Osteoblast (primary cell): ENCODE measurements at places on chromosomes 1 and 21. TPM values are rescaled to one million over a fixed set of nuclear protein-coding genes. Genes with fewer than 3 reads are reported as not detected.

SPRR2G gene
- not detected in 2 replicates for total RNA-seq

OR2T1 gene
- not detected in 2 replicates for total RNA-seq

POTED gene
- not detected in 2 replicates for total RNA-seq

TMEM82 gene
- total RNA-seq, result not detected in 2 replicates

DNA sequence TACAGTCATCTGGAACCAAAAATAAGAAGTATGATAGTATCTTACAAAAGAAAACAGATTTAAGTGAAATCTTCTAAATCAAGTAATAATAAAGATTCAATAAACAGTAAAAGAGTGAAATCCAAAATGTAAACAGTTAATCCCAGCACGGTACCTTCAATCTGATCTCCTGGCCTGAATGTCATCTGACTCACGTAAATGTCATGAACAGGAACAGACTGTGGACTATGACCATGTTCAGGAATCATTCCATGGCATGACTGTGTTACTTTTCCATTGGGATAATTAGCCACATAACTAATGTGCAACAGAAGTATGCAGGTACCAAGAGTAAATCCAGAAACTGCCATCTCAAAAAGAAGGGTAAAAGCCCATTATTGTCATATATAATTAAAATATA lies 18.0 kb downstream of the FRRS1 start:
- H3K27me3 ChIP-seq, result no peaks in the 10 kb centered on the region
- no peaks in the 10 kb centered on the region for H3K36me3 ChIP-seq
- DNase-seq, result no peak

- DNase-seq, result no peak
- H3K4me3 ChIP-seq, result no peak overlapping the region
- no peaks in the 10 kb centered on the region for H3K27me3 ChIP-seq
Observed at GRCh38 chr1:201617157-201617556, 78.2 kb downstream of the NAV1 start.

TINAGL1 gene
- total RNA-seq, result 31.5 and 50.3 TPM in 2 replicates

RAB29 gene
- total RNA-seq, result 37.6 and 43.3 TPM in 2 replicates

DNA sequence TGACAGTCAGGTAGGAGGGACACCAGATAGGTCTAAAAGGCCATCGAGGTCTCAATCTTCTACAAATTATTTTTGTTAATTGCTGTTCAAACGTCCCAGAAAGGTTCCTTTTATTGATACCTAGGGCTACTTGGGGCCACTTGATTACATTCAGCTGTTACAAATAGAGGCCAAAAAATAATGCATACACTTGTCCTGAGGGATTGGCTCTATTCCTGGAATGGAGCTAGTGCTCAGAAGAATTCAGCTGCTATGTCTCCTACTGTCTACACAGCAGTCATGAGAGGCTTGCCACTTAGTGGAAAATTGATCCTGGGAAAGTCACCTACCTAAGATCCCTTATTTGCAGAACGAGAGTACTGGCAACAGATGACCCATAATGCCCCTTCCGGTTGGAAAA lies 498.3 kb downstream of the ADGRL2 start:
- H3K4me3 ChIP-seq, result no peak overlapping the region
- H3K27ac ChIP-seq, result no peak overlapping the region
- no peaks in the 10 kb centered on the region for H3K4me1 ChIP-seq

TDRD5 gene
- not detected in 2 replicates for total RNA-seq

DNA sequence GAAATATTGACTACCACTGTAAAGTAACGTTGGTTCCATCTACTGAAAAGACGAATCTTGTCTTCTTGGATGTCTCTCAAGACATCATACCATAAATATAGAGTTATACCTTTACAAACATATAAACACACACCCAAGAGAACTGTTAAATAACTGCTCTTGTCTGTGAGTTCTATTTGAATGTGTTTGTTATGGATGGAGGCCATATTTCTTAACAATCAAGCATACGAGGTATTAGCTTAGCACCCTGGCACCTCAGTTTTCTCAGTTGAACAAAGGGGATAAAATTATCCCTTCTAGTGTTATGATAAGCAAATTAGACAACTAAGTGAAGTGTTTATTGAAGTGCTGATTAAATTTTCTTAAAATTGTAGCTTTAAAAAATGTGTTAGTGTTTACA lies 336.6 kb upstream of the ZRANB2 start:
- no peaks in the 10 kb centered on the region for H3K36me3 ChIP-seq
- no peaks in the 10 kb centered on the region for H3K27me3 ChIP-seq
- H3K27ac ChIP-seq, result no peak overlapping the region
- no peak overlapping the region for H3K4me3 ChIP-seq

GRCh38 chr1:43648221-43648847 lies 1.6 kb upstream of the KDM4A start:
- no peaks in the 10 kb centered on the region for H3K36me3 ChIP-seq
- peaks cover 8% of the 10 kb centered on the region for H3K27me3 ChIP-seq
- H3K4me1 ChIP-seq, result peaks cover 10% of the 10 kb centered on the region

ZNF670 gene
- total RNA-seq, result 2.9 and 3.8 TPM in 2 replicates

LEPROT gene
- 87.9 and 111 TPM in 2 replicates for total RNA-seq

GRCh38 chr1:61873581-61873980 lies 131.3 kb downstream of the PATJ start:
- no peaks in the 10 kb centered on the region for H3K27me3 ChIP-seq
- H3K36me3 ChIP-seq, result no peaks in the 10 kb centered on the region
- H3K4me3 ChIP-seq, result no peak overlapping the region
- no peak for DNase-seq

OPRD1 gene
- not detected in 2 replicates for total RNA-seq

- H3K27ac ChIP-seq, result no peak overlapping the region
- H3K36me3 ChIP-seq, result no peaks in the 10 kb centered on the region
- H3K4me3 ChIP-seq, result no peak overlapping the region
- no peaks in the 10 kb centered on the region for H3K4me1 ChIP-seq
- DNase-seq, result no peak
Observed at GRCh38 chr1:166017395-166017794, 149.4 kb downstream of the FAM78B start.

- no peaks in the 10 kb centered on the region for H3K4me1 ChIP-seq
- no peak overlapping the region for H3K27ac ChIP-seq
- peak; percentile 77 for DNase-seq
- peaks cover 43% of the 10 kb centered on the region for H3K27me3 ChIP-seq
- H3K36me3 ChIP-seq, result no peaks in the 10 kb centered on the region
Observed at GRCh38 chr1:51344602-51345299, 14.4 kb upstream of the TTC39A start.

- peaks cover 3% of the 10 kb centered on the region for H3K36me3 ChIP-seq
- H3K27me3 ChIP-seq, result no peaks in the 10 kb centered on the region
- no peak overlapping the region for H3K4me3 ChIP-seq
Observed at GRCh38 chr1:178544531-178544930, 31.6 kb downstream of the TEX35 start.

DNA sequence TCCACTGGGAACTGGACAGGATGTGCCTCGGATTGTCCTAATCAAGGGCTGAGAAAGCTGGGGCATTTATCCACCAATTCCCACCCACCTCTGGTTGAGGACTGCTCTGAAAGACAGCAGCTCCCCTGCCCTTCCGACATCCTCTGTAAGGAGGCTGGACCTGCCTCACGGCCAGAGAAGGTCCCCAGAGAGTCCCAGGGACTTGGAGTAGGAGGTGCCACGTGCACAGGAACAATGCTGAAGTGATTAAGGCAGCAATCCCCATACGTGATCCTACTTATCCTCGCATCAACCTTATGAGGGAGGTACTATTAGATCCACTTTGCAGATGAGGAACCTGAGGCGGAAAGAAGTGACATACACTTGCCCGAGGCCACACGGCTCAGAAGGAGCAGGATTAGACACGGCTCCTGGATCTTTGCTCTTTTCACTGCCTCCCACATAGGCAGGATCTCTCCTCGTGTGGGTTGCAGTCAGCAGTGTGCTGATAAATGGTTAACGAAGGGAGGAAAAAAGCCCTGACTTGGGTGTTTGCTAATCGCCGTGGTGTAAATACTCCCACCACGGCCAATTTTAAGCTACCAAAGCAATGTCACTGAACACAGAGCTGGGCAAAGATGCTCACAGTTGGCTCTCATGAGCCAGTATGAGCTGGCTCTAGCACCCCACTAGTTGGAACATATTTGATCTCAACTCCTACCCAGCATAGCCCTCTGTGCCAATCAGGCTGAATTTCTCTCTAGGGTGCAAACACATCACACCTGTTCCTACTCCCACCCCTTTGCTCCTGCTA lies 18.6 kb upstream of the LDLRAP1 start:
- no peak overlapping the region for H3K4me3 ChIP-seq
- peak; percentile 55 for DNase-seq
- no peaks in the 10 kb centered on the region for H3K4me1 ChIP-seq
- no peaks in the 10 kb centered on the region for H3K36me3 ChIP-seq
- no peak overlapping the region for H3K27ac ChIP-seq

- no peaks in the 10 kb centered on the region for H3K4me1 ChIP-seq
- no peak for DNase-seq
- no peak overlapping the region for H3K27ac ChIP-seq
Observed at GRCh38 chr1:89779151-89779940, 41.5 kb upstream of the LRRC8D start.

RNPC3 gene
- total RNA-seq, result 18.5 and 23.3 TPM in 2 replicates

EXO1 gene
- total RNA-seq, result 1.8 and 6.2 TPM in 2 replicates

- H3K4me1 ChIP-seq, result no peaks in the 10 kb centered on the region
- no peak overlapping the region for H3K27ac ChIP-seq
- peaks cover 34% of the 10 kb centered on the region for H3K27me3 ChIP-seq
Observed at GRCh38 chr1:22351768-22352080, 99.9 kb upstream of the ZBTB40 start.

DNA sequence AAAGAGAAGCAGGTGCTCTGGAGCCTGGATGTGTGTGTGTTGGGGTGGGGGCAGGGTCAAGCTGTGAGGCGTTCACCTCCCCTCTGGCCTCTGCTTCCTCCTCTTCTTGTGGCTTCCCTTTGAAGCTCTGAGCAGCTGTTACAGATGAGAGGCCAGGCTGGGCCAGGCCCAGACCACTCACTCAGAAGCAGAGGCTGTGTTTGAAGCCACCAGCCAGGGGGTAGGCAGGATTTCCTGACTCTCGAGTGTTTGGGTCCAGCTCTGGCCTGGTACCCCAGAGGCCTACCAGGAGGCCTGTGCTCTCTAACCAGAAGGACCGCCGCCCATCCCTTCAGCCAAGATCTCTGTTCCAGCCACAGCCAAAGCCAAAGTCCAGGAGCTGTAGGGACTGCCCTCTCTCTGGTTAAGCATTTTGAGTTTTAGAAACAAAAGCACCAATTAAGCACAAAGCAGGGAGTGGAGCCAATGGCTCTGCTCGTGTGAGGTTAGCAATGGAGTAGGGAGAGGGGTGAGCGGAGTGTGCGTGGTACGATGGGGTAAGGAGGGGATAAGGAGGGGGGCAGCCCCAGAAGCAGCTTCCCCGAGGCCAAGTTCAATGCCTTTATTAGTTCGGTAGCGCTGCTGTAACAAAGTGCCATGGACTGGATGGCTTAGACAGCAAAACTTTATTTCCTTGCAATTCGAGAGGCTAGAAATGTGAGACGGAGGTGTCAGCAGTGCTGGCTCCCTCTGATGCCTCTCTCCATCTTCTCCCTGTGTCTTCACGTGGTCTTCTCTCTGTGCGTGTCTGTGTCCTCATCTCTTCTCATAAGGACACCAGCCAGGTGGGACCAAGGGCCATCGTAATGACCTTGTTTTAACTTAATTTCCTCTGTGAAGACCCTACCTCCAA lies 20.5 kb downstream of the RCSD1 start:
- DNase-seq, result no peak
- H3K27ac ChIP-seq, result no peak overlapping the region
- peaks cover 8% of the 10 kb centered on the region for H3K4me1 ChIP-seq
- H3K36me3 ChIP-seq, result no peaks in the 10 kb centered on the region

DNA sequence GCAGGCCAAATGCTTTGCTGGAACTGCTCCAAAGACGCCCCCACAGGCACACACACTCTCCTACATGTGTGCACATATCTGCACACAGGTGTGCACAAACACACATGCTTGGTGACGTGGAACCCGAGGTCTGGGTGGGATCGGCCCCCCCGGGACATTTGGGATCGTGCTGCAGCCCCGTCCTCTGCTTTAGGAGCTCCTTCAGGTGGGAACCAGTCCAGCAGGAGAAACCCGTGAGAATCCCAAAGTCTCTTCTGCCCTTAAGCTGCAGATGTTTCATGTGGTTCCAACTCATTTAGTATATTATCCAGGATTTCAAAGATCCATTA lies 38.6 kb downstream of the UBE2G2 start:
- peak; percentile 69 for DNase-seq
- H3K4me1 ChIP-seq, result peaks cover 8% of the 10 kb centered on the region
- H3K27me3 ChIP-seq, result no peaks in the 10 kb centered on the region
- H3K27ac ChIP-seq, result no peak overlapping the region
- no peaks in the 10 kb centered on the region for H3K36me3 ChIP-seq

- DNase-seq, result peak; percentile 94
- H3K4me3 ChIP-seq, result peak overlapping the region; percentile 3
- H3K36me3 ChIP-seq, result peaks cover 2% of the 10 kb centered on the region
- H3K4me1 ChIP-seq, result peaks cover 39% of the 10 kb centered on the region
- no peaks in the 10 kb centered on the region for H3K27me3 ChIP-seq
Observed at GRCh38 chr1:14968251-14968851, 185.2 kb upstream of the TMEM51 start.

- H3K36me3 ChIP-seq, result no peaks in the 10 kb centered on the region
- no peaks in the 10 kb centered on the region for H3K4me1 ChIP-seq
- H3K4me3 ChIP-seq, result no peak overlapping the region
- H3K27ac ChIP-seq, result no peak overlapping the region
- no peak for DNase-seq
- H3K27me3 ChIP-seq, result no peaks in the 10 kb centered on the region
Observed at GRCh38 chr1:241679404-241679803, 27.3 kb downstream of the WDR64 start.

- no peak overlapping the region for H3K4me3 ChIP-seq
- no peaks in the 10 kb centered on the region for H3K36me3 ChIP-seq
- peak; percentile 69 for DNase-seq
- H3K27me3 ChIP-seq, result no peaks in the 10 kb centered on the region
- H3K27ac ChIP-seq, result peak overlapping the region; percentile 10
- peaks cover 16% of the 10 kb centered on the region for H3K4me1 ChIP-seq
Observed at GRCh38 chr1:31102501-31102950, 37.0 kb upstream of the PUM1 start.

DNA sequence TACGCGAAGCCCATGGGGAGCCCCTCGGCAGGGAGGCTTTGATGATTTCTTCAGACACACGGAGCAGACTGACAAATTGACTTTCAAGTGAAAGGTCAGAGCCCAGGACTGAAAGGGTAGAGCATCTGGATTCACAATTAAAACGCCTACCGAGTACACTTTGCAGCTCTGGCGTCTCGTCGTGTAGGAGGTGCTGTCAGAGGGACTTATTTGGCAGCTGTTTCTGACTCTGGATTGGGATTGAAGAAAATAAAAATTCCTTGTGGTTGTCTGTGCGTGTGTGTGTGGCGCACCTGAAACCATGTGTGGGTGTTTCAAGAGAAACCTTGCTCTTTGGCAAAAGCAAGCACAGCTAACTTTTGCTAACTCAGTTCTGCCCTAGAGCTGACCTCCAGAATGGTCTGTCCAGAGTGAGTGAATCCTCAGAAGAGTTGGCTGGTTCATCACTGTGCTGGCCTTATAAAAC lies 348.7 kb downstream of the HLX start:
- DNase-seq, result no peak
- no peaks in the 10 kb centered on the region for H3K27me3 ChIP-seq
- H3K36me3 ChIP-seq, result no peaks in the 10 kb centered on the region
- H3K4me3 ChIP-seq, result no peak overlapping the region
- no peak overlapping the region for H3K27ac ChIP-seq
